ENCODE measurements at places on chromosomes 7 and 10.
A peak's percentile ranks its signal among the peaks of the same experiment; 100 is the strongest.

GRCh38 chr7:77699056-77699455 lies 2.8 kb downstream of the RSBN1L start:
- H3K27ac ChIP-seq: no peak overlapping the region
- no peaks in the 10 kb centered on the region for H3K27me3 ChIP-seq
- H3K36me3 ChIP-seq: peaks cover 26% of the 10 kb centered on the region
- H3K4me3 ChIP-seq: peak overlapping the region; percentile 93

DNA sequence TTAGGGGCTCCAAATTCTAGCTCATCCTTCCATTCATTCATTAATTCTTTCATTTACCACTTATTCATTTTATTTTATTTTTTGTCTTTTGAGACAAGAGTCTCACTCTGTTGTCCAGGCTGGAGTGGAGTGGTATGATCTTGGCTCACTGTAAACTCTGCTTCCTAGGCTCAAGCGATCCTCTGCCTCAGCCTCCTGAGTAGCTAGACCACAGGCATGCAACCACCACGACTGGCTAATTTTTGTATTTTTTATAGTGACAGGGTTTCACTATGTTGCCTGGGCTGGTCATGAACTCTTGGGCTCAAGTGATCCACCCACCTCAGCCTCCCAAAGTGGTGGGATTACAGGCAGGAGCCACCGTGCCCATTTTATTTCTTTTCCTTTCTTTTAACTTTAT lies 31.6 kb downstream of the FGF8 start:
- H3K27ac ChIP-seq: no peak overlapping the region
- DNase-seq: no peak
- no peaks in the 10 kb centered on the region for H3K4me1 ChIP-seq

DNA sequence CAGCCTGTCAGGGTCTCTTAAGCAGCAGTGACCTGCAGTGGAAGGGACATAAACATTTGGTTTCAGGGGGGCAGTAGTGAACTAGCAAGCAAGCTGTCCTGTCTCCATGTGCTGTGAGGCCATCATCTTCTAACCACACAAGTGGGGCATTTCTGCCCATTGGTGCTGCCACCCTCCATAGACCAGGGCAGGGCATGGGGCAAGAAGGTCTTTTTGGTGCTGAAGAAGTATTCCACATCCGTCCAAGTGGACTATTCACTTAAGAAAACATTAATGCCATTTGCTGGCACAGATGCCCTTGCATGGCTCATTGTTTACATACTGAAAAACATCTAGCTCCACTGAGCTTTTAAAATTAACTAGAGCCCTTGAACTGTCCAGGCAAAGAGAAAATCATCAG lies 35.8 kb downstream of the ALOX5 start:
- H3K36me3 ChIP-seq: peaks cover 19% of the 10 kb centered on the region
- peaks cover 10% of the 10 kb centered on the region for H3K4me1 ChIP-seq
- H3K4me3 ChIP-seq: no peak overlapping the region
- no peak for DNase-seq
- peaks cover 31% of the 10 kb centered on the region for H3K27me3 ChIP-seq
- no peak overlapping the region for H3K27ac ChIP-seq

GRCh38 chr7:1853431-1853985 lies 183.4 kb downstream of the ELFN1 start:
- DNase-seq: no peak
- peaks cover 12% of the 10 kb centered on the region for H3K4me1 ChIP-seq
- H3K27me3 ChIP-seq: no peaks in the 10 kb centered on the region
- no peak overlapping the region for H3K4me3 ChIP-seq
- peaks cover 9% of the 10 kb centered on the region for H3K36me3 ChIP-seq

DNA sequence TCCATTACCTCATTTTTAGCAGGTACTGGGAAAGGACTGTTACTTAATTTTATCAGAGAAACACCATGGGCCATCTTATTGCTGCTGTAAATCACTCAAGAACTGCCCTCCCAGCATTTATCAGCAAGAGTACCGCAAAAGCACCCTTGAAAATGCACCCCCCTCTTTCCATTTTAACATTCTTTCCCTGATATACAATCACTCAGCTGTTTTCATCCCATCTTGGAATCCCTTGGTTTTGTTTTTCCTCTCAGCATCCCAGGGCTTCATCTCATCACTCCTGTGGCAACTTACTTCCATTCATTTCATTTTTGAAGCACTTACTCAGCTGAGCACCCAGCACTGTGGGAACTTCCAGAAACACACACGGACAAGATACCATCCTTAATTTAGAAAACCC lies 36.5 kb downstream of the RAPGEF5 start:
- H3K27me3 ChIP-seq: peaks cover 11% of the 10 kb centered on the region
- H3K4me3 ChIP-seq: no peak overlapping the region
- DNase-seq: no peak
- no peaks in the 10 kb centered on the region for H3K36me3 ChIP-seq
- H3K27ac ChIP-seq: no peak overlapping the region
- H3K4me1 ChIP-seq: no peaks in the 10 kb centered on the region
